ENCODE measurements at places on chromosomes 13 and 19. TPM values are rescaled to one million over a fixed set of nuclear protein-coding genes. Genes with fewer than 3 reads are reported as not detected.

- DNase-seq, result no peak
Observed at GRCh38 chr19:40519352-40520322, 52.8 kb downstream of the SPTBN4 start.

DNA sequence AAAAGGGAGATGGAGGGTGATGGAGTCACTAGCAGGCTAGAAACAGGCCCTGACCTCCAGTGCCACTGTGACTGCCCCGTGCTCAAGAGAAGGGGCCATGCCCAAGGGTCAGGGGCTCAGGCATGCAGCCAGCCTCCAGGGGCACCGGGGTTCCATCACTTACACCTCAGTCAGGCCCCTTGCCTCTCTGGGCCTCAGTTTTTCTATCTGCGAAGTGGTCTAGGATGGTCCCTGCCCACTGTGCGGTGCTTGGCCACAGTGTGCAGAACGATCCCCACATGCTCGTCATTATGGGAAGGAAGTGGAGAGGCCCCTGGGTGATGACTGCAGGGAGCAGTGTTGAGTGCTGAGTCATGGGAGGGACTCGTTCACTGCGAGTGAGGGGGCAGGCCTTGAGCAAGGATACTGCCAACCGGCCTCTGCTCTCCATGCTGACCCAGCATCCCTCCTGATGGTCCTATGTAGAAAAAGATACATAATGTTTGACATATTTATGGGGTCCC, 23.1 kb downstream of the TMED1 start:
- DNase-seq, result no peak

GRCh38 chr13:105616333-105617075, 919.0 kb downstream of the EFNB2 start:
- DNase-seq, result no peak

DNA sequence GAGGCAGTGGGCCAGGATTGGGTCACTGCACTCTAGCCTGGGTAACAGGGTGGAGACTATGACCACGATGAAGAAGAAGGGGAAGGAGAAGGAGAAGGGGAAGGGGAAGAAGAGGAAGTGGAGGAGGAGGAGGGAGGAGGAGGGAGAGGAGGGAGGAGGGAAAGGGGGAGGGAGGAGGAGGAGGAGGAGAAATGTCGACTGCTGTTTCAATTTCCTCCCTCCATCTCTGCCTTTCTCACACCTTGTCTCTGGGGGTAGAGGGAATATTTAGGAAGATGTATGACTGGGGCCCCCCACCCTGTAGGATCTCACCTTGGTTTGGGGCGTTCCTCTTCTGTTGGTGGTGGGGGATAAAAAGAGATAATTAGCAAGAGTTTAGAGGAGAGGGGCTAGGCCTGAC, 3.8 kb downstream of the TNNT1 start:
- no peak for DNase-seq

DNA sequence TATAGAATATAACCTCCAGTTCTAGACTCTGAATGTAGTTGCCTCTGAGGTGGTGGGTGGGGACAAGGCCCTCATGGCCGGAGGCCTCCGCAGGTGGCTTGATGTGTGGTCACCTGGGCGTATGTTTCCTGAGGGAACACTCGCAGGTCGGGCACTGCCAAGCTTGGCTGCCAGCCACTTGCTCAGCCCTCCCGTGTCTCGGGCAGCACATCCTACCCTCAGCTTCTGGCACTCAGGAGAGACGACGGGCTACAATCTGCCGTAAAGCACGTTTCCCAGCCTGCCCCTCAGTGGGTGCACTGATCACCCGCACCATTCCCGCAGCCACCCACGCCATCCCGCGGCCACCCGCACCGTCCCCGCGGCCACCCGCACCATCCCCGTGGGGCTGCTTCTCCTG, 15.2 kb downstream of the THOP1 start:
- no peak for DNase-seq

- DNase-seq, result no peak
Observed at GRCh38 chr19:32530773-32531172, 50.2 kb upstream of the PDCD5 start.

TSHZ3 gene
- 3.7 TPM for total RNA-seq

ZNF566 gene
- total RNA-seq, result 10.2 TPM

Data from breast epithelium (tissue), 4 donors.